HepG2 (cell line): ENCODE measurements at places on chromosomes 1 and 21.

DNA sequence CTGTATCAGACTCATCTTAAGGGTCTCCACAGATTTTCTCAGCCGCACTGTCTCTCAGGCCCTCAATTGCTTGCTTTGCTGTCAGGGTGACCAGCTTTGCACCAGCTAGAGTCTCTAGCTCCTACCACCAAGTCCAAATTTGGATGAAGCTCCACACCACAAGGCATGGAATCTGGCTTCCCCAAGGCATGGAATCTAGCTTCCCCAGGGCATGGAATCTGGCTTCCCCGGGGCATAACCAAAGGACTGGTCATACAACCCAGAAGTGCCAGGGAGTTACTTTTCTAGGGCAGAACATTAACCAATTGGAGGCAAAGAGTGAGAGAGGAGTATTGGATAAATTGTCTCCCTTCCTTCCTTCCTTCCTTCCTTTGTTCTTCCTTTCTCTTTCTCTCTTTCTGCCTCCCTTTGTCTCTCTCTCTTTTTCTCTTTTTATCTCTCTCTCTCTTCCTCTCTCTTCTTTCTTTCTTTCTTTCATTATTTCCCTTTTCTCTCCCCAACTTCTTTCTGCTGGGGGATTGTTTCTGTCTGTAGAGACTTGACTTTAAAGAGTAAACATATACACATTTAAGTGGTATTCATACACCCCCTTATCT is 76.9 kb upstream of the HAO2 start:
- no peak for DNase-seq

GRCh38 chr1:15825800-15826199 is 18.4 kb upstream of the UQCRHL start:
- DNase-seq, result no peak

- peak; percentile 10 for DNase-seq
Measured at GRCh38 chr1:117735045-117735992, 129.5 kb downstream of the TENT5C start.

GRCh38 chr1:229117664-229118300 is 153.1 kb upstream of the RAB4A start:
- DNase-seq, result no peak

GRCh38 chr1:92509619-92510018 is 22.9 kb upstream of the GFI1 start:
- DNase-seq, result no peak

DNA sequence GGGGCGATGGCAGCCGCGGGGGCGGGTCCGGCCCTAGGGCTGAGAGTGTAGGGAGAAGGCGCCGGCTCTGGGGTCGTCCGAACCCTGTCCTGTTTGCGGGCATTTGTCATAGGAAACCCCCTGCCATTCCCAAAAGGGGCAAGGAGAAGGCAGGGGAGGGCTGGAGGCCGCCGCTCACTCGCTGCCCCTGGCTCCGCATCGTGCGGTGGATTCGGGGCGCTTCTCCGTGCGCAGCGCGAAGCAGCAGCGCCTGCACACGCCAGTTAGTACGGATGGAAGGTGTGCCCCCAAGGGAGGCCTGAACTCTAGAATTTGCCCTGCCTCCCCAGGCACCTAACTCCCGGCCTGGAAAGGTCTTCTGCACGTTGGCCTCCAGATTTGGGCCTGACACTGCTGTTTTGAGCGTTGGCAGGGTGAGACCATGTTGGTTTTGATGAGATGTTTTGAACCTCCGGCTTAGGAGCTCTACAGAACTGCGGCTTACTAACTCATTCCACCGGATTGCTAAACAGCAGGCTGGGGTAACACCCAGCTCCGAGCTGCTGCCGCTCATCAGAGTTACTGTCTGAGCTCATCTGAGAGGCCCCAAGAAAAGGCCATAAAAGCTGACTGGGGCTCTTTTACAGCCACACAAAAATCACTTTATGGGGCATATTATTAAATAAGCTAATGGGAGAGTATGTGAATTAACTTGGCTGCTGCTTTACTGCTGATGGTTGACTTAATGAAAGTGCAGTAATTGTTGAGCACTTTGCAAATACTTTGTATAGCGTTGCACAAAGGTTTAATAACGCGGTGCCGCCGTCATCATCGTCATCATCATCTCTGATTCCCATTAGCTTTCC is 987 bp downstream of the GPR137B start:
- no peak for DNase-seq

GRCh38 chr1:41812453-41812852 is 106.3 kb downstream of the HIVEP3 start:
- no peak for DNase-seq

DNA sequence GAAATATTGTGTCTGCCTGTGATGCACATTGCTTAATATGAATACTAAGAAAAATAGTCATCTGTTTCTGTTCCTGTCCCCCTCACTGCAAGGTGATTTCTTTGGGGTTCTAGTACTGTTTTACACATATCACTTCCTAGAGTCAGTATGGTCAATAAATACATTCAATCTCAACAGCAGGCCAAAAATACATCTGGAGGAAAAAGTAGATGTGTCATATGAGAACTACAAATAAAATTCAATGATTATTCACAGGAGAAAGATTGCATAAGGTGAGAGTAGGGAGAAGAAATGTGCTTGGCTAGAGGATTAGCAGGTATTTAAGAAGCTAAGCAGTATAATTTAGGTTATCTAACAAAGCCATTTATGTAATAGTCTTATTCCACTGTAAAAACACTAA is 45.3 kb upstream of the SAMSN1 start:
- no peak for DNase-seq

DNA sequence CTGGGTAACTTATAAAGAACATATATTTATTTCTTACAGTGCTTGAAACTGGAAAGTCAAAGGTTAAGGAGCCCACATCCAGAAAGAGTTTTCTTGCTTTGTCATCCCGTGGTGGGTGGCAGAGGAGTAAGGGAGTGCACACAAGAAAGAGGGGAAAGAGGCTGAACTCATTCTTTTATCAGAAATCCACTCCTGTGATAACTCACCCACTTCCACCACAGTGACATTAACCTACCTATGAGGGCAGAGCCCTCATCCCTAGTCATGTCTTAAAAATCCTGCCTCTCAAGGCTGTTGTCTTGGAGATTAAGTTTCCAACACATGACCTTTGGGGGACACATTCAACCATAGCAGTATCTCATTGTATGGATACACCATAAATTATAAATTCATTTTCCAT is 32.5 kb upstream of the RGS4 start:
- no peak for DNase-seq

DNA sequence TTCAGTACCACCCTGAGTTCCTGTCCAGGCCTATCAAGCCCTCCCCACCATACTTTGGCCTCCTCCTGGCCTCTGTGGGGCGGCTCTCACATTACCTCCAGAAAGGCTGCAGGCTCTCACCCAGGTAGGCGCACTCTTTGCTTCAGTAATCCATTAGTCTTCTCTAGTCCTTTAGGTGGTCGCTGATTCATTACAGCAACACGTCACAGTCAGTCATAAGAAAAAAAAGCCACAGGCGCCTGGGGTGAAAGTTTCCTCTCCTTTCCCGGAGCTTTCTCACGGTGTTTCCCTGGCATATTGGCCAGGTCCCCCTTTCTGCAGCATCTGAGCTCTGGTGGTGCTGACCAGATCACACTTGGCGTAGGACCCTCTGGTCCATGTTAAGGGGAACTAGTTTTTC is 12.1 kb downstream of the SLFNL1 start:
- DNase-seq, result no peak

DNA sequence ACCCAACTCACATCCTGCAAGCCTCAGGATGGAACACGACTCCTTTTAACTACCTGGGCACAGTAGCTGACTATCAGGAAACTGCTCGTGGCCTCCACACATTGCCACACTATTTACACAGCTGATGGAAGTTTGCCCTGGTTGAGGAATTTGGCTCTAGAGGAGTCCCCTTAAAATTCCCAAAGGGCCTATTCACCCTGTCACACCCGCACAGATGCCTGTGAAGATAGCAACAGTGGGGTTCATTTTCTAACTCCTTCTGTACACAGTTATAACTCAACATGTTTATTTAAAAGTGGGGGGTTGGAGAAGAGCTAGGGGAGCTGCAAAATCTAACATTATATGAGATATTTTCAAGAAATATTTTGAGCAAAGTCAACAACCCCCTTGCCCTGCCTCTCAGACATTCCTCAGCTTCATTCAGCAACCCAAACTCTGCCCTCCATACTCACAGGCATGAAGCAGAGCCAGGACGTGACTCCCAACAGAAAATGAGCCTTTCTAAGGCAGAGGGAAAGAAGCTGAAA is 35.8 kb upstream of the CCN1 start:
- peak; percentile 46 for DNase-seq

- DNase-seq, result no peak
Measured at GRCh38 chr1:20619999-20620398, 13.3 kb upstream of the PINK1 start.

GRCh38 chr1:50175719-50176639 is 67.3 kb downstream of the ELAVL4 start:
- DNase-seq, result no peak

DNA sequence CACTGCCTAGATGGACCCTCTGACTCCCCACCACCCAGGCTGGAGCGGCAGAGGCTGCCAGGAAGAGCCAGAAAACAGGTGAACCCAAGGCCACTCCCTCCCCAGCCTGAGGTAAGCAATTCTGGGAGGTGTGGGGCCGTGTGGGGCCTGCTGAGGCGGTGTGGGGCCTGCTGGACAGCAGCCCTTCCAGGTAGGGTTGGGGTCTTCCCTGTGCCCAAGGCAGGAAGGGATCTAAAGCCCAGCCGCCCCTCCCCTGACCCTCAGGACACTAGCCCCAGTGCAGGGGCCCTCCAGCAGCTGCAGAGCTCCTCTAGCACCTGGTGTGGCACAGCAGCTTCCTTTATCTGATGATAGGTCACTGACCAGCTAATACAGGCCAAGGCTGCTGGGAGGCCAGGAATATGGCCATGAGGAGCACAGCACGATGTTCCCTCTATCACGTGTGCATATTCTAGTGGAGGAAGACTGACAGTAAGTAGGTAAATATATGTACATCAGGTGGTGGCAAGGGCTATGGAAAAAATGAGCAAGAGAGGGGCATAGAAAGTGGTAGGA is 86.9 kb downstream of the IER5 start:
- no peak for DNase-seq

DNA sequence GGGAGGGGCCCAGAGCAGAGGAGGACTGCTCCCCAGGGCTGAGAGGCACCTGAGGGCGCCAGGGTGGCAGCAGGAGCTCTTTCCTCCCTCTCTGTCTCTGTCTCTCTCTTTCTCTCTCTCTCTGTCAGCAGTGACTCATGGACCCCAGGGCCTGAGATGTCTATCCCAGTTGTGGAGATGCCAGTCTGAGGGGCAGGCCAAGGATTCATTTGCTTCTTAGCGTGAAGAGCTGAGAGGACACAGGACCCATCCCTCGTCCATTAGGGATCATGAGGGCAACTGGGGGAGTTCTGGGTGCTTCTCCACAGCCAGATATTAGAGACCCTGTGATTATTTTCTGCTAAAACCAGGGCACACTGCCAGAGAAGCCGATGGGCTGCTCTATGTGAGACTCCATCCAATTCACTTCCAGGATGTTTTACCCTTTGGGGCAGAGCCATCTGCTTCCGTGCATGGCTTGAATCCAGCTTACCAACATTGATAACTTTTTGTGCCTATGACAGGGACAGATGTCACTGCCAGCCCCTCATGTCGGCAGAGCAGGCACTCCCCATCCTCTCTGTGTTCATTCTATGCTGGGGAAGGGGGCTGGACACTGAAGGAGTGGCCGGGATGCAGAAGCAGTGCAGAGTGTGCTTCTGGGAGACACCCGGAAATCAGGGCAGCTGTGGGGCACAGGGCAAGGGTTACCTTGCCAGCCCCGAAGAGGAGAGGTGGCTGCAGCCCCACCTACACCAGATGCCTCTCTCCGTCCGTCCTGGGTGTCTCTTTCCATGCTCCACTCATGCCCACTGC is 4.1 kb upstream of the PCBP3 start:
- no peak for DNase-seq

DNA sequence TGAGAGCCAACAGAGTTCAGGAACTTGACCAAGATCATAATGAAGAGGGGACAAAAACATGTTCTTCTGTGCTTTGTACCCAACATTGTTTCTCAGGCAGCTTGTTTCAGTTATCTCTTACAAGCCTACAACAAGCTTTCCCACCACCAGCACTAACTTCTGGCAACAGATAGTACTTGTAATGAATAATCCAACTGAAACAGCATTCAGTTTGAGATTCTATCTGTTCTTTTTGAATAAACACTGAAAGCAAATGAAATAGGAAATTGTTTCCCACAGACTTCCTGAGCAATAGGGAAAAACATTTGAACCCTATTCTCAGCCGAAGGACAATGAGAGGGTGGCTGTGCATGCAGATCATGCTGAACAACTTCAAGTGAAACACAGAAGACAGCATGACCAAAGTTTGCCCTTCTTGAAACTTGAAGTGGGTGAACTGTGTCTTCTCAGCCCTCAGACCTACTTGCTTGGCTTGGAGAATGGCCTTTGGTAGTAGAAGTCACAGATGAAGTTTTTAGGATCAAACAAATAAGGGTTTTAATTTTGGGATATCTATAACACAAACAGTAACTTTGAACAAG is 11.2 kb upstream of the HOOK1 start:
- no peak for DNase-seq

DNA sequence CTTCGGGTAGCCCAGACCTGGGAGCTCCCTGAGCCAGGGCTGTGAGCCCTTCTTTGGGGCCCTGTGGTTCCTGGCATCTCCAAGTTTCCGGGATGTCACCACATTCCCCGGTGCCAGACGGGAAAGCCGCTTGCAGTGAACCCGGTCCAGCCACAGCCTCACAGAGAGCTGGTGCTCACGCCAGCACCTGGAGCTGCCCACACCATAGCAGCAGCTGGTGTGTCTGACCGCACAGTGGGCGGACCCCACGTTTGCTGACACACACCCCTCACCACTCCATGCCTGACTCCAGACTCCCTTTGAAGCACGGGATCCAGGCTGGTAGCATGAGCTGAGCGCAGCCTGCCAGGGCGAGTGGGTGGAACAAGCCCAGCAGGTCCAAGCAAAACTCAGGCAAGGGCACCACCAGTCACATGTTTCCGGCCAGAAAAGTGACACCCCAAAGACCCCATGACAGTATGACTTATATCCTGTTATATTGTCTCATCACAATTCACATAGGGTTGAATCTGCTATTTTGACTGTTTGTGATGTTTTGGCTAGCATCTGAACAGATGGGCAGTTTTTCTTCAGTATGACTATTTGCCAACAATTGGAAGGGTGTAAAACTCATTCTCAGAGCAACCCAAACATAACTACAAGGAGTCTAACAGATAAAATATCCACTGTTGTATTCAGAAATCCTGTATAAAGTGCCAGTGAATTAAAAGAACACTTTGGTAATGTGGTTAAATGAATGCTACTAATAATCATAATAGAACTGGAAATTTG is 285.4 kb downstream of the SMYD3 start:
- DNase-seq, result no peak

DNA sequence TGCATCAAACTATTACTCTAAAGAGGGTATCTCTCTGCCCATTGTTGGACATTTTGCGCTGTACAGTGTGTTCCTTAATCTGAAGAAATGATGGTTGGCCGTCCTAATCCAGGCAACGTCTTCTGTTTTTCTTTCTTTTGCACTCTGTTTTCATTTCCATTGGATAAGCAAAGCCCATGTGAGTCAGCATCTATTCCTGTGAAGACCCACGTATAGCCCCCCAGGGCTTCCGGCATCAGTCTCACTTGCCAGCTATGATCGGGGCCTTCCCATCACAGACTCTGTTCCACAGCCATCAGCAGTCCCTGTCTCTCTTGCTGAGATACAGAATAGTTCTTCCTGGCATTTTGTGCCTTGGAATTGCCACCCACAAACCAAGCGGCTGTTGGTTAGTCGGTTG is 29.2 kb upstream of the BRDT start:
- DNase-seq, result no peak
